Epithelial cell of proximal tubule (primary cell): ENCODE measurements at places on chromosomes 12 and 14.

GRCh38 chr14:97655169-97655948 lies 858.2 kb downstream of the VRK1 start:
- DNase-seq = no peak

DNA sequence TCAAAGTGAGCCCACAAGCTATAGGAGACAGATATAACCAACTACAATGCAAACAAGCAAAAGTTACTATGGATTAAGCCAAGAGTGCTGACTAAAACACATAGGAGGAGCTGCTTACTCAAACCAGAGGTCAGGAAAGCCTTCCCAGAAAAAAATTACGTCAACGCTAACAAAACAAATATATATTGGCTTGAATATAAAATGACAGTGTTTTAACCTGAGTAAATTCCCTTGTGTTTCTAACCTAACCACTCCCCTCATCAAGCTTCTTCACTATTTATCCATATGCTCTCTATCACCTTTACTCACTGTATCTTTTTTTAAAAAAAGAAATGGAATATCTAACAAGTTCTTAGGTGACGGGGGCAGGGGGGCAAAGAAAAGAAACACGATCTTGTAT lies 115.9 kb downstream of the MED13L start:
- DNase-seq = no peak

- DNase-seq = no peak
Observed at GRCh38 chr14:34103176-34103575, 152.3 kb upstream of the EGLN3 start.

DNA sequence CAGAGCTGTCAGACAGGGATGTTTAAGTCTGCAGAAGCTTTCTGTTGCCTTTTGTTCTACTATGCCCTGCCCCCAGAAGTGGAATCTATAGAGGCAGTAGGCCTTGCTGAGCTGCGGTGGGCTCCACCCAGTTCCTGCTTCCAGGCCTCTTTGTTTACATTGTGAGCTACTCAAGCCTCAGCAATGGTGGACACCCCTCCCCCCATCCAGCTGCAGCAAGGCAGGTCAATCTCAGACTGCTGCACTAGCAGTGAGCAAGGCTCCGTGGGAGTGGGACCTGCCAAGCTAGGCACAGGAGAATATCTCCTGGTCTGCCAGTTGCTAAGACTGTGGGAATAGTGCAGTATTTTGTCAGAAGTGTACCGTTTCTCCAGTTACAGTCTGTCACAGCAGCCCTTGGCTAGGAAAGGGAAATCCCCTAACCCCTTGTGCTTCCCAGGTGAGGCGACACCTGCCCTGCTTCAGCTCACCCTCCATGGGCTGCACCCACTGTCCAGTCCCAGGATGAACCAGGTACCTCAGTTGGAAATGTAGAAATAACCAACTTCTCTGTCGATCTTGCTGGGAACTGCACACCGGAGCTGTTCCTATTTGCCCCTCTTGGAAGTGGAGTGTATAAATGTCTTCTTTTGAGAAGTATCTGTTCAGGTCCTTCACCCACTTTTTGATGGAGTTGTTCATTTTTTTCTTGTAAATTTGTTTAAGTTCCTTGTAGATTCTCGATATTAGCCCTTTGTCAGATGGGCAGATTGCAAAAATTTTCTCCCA lies 213.5 kb upstream of the SLC38A2 start:
- no peak for DNase-seq

DNA sequence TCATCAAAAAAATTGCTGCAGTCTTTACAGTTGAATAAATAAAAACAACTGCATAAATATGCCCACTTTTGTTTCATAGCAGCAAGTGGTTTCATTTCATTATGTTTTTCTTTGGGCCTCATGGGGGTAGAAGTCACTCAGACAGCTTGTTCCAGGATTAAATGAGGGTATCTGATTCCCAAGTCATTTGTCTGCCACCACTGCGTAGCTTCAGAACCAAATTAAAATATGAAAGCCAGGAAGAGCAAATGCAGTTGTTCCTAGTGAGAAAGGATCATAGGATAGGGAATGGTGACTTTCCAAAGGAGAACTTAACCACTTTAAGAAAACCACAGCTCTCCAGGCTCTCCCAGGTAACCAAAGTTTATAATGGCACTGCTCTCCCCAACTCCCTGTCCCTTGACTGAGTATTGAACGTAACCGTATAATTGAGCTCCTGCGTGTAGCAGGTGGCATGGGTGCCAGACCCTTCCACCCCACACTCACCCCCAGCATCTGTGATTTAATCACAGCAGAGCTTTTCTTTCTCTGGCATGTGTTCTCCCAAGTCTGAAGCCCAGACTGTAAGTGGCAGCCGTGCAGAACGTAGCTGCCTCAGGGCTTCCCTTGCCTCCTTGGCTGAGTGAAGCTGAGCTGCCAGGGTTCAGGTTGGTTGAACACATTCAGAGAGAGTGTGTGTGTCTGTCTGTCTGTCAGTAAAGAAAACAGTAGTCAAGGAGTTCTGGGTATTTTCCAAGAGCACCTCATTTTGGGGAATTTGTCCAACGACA lies 11.3 kb upstream of the KCNH3 start:
- peak; percentile 41 for DNase-seq

DNA sequence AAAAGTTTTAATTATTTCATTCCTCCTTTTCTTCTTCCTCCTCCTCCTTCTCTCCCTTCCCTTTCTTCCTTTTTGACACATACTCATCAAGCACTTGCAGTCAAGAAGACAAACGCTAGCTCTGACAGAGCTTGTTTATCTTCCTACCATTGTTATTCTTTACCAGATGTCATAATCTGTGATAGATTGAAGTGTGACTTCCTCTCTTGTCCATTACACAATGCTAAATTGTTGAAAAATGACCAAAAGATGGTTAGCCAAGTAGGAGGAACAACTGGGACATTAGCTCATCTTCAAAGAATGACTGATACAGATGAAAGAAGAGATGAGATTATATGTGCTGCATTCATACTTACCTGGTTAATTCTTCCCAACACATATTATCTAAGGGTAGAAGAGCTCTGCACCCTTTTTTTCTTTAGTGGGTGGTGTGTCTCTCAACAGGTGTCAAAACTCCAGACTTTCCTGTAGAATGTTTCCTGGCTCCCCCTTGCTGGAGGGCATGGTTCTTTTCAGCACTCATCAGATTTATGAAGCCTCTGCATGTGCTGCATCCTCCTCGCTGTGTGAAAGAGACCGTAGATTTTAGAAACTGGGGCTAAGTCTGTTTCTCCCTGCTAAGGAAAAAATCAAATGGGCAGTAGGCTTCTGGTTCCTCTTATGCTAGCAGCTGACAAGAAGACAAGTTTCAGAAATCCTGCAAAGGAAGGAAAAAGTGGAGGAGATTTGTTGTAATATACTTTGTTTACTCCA lies 147.1 kb downstream of the TMX1 start:
- no peak for DNase-seq

DNA sequence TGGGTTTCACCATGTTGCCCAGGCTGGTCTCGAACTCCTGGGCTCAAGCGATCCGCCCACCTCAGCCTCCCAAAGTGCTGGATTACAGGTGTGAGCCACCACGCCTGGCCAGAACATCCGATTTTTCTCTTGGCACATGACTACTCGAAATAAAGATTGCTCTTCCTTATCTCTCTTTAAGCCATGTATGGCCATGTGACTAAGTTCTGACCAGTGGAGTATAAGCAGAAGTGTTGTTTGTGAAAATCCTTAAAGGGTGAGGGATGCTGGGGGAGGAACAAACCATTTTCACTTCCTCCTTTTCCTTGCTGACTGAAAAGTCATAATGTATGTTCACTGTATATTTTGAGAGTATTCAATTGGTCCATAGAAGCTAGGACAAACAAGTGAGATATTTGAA lies 50.7 kb upstream of the ATF7IP start:
- DNase-seq = no peak

- DNase-seq = no peak
Observed at GRCh38 chr12:86735851-86736250, 479.7 kb upstream of the MGAT4C start.

GRCh38 chr14:59424341-59425071 lies 40.7 kb downstream of the GPR135 start:
- DNase-seq = no peak

DNA sequence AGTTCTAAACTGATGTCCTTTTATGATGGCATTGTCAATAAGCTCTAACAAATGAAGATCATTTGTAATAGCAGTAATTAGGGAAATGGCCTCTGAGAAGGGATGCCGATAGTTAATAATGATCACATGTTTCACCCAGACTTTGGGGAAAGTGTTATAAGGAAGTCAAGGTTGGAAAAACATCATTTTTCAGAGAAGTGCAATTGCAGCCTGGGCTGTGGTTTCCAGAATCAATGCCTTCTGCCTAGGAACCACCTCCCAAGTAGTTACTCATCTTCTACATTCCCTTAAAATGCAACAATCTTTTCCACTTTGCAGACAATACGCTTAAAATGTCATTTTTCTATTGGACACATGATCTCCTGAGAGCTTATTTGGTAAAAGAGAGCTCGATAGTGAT lies 879 bp downstream of the EDDM3A start:
- DNase-seq = no peak

DNA sequence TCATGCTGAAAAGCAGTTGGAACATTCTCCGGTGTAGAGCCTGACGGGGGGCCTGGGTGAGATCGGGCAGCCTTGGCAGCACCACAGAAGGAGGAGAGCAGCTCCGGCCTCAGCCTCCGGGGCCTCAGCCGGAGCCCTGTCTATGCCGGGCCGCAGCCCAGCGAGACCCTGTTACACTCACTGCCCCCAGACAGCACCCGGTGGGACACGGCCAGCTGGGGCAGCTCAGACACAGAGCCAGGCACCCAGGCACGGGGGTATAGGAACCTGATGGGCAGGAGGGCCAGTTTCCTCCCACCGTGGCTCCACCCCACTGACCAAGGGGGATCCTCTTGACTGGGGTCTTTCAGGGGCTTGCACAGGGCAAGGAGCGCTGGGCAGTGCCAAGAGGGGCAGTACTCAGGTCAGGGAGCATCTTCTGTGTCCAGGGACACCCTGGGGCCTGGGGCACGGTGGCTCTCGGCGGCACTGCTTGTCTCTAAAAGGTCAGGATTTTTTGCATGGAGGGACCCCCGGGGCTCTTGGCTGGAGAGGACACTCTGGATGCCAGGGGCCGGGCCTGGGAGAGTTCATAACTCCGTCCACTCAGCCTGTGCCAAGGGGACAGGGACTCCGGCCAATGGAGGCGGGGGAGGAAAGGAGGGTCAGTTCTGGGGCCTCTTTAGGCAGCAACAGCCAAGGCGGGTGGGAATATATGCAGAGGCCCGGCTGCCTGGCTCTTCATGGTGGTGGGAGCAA lies 9.4 kb downstream of the INF2 start:
- no peak for DNase-seq

DNA sequence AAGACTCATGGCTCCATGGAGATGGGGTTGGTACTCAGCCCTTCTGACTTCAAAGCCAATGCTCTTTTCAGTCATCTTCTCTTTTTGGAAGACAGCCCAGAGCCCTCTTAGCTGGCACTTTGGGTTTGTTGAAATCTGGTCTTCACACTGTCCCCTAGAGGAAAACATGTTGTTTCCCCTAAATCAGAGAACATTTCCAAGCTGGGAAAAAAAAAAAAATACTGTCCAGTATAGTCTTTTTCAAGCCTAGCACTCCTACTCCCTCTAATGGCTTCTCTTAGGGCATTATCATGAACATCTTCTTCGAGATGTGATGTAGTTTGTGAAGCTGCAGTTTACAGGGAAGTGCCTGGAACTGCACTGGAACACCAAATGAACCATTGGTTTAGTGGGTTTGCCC lies 3.0 kb upstream of the ZC3H14 start:
- DNase-seq = no peak

GRCh38 chr12:27555925-27556778 lies 32.1 kb downstream of the PPFIBP1 start:
- DNase-seq = no peak

- no peak for DNase-seq
Observed at GRCh38 chr14:104335176-104335575, 196.8 kb downstream of the KIF26A start.

DNA sequence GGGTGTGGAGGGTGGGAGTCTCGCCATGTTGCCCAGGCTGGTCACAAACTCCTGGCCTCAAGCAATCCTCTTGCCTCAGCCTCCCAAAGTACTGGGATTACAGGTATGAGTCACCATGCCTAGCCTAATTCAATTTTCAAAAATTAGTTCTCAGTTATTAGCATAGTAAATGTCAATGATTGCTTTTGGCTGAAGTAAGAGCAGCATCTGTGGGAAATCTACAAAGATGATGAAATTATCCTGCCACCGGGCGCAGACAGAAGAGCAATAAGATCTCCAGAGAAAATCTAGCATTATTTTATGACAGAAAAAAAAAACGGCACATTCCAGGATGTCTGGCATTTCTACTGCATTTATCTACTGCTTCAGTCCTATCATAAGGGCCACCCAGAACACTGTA lies 97.9 kb upstream of the DAAM1 start:
- no peak for DNase-seq

DNA sequence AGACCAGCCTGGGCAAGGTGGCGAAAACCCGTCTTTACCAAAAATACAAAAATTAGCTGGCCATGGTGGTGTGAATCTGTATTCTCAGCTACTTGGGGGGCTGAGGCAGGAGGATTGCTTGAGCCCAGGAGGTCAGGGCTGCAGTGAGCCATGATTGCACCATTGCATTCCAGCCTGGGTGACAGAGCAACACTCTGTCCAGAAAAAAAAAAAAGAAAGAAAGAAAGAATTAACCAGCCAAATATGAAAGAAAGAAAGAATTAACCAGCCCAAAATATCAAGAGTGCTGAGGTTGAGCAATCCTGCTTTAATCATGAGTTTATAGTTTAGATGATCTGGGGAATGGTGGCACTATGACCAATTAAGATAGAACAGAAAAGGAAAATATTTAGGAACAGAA lies 3.5 kb upstream of the ACTN1 start:
- DNase-seq = no peak

DNA sequence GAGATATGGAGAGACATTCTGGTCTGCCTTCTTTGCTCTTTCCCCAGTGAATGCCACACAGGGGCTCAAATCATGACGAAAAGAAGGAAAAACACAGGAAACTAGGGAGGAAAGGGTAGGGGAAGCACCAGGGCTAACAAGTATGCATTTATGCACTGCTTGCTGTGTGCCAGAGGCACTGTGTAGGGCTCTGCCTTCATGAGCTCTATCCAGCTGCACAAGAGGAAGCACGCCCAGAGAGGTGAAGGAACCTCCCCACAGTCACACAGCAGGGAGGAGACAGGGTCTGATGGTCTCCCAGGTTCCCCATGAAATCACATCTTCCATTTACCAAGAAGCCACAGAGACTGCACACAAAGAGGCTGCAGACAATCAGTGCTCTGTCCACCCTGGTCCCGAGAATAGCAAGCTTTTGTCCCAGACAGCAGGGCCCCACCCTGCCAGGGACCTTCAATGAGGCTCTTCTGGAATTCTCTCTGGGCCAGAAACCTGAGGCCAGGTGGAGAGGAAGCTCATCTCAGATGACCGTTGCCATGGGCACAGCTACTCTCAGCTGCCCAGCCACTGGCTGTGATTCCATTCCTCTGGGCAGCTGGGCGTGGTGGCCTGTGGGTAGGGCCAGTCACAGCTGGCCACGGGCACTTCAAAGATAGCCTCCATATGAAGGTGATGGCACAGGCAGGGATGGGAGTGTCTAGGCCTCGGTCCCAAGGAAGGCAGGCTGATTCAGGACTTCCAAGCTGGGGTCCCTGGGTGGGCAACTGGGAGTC lies 7.3 kb upstream of the TRPV4 start:
- DNase-seq = no peak
